ENCODE measurements at places on chromosomes 11 and 22.

GRCh38 chr11:20037396-20038153 lies 122.7 kb downstream of the DBX1 start:
- DNase-seq = no peak

GRCh38 chr11:127567237-127567932 lies 566.8 kb upstream of the KIRREL3 start:
- no peak for DNase-seq

DNA sequence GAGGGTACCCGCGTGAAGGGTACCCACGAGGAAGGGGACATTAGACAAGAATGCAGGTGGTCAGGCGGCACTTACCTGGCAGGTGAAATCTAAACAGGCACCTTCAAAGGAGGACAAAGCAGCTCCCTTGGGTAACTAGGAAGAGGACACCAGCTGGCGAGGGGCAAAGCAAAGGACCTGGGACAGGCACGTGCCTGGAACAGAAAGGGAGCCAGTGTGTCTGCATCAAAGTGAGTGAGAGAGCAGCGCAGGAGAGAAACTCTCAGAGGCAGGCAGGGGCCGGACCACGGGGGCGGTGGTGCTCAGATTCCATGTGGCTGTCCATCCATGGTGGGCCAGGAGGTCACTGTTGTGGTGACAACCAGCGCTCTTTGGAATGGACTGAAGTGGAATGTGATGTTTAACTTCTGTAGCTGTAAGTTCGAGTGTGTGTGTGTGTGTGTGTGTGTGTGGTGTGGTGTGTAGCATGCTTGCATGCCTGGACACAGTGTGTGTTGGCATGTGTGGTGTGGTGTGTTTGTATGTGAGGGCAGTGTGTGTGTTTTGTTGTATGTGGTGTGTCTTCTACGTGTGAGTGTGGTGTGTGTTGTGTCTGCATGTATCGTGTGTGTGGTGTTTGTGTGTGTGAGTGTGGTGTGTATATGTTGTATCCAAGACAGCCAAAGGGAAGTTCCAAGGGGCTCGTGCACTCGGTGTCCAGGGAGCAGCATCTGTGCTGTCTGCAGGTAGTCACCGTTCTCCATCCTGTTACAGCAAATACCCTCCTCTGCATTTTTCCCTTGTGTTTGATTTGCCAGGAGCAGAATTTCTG lies 86.4 kb downstream of the CDKN1C start:
- no peak for DNase-seq

- peak; percentile 65 for DNase-seq
Measured at GRCh38 chr11:1152316-1153104, 5.2 kb upstream of the MUC5AC start.

GRCh38 chr11:72912253-72912652 lies 98.0 kb downstream of the ATG16L2 start:
- no peak for DNase-seq

- no peak for DNase-seq
Measured at GRCh38 chr11:44555031-44555800, 10.2 kb upstream of the CD82 start.

DNA sequence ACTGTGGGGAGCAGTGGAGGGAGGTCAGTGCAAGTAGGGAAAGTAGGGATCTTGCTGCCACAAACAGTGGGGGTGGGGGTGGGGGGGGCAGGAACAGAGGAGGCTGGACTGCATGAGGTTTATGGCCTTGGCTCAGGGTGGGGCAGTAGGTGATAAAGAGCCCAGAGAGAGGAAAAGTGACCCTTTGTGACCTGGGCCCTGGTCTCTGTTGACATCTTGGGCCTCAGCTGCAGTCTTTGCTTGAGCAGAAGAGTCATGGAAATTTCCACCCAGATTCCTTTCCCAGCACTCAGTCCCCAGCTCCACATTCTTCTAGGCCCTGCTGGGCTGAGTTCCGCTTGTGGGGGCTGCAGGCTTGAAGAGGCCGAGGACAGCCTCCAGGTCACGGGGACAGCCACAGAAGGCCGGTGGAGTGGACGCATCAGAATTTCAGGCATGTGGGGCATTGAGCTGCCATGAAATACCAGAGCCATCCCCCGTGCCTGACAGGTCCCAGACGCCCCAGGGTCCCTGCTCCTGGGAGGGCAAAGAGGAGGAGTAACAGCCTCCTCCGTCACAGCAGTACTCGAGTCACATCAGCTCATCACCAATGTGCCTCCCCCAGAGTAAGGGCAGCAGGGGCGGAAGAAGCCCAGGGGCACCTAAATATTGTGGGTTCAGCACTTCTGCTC lies 9.7 kb upstream of the MALAT1 start:
- no peak for DNase-seq

DNA sequence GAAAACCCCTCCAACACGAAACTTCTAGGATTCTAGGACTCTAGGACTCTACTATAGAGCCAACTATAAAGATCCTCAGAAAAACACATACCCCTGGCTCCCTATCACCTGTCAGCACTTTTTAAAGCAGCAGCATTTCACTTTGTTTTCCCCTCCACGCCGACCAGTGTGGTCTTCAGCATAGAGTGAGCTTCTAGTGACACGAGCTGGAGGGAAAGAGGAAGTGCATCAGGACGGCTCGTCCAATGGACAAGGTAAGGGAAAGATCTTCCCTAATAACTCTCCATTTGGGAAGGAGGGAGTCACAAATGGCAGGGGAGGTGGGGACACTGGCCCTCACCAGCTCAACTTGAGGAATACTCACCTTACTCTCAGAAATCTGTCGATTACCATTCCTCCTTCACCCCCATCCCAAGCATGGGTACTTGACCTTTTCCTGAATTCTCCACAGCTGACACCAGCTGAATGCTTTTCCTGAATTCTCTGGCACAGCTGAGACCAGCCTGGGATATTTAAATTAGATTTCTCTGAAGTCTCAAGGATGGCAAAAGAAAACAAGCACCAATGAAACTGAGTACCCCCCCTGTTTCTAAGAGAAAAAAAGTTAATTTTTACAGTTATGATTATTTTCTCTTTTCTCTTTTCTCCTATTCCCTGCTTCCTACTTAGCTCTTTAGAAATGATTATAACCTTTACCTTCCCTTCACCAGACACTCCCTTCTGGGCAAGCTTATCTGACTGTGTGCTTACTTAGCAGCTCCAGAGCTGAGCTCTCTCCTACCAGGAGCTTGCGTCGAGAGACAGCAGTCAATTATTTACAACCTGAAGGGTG lies 33.3 kb upstream of the NNMT start:
- peak; percentile 73 for DNase-seq

GRCh38 chr11:133047036-133047770 lies 485.1 kb downstream of the OPCML start:
- no peak for DNase-seq

GRCh38 chr11:59222464-59223060 lies 9.8 kb upstream of the MPEG1 start:
- DNase-seq = no peak

DNA sequence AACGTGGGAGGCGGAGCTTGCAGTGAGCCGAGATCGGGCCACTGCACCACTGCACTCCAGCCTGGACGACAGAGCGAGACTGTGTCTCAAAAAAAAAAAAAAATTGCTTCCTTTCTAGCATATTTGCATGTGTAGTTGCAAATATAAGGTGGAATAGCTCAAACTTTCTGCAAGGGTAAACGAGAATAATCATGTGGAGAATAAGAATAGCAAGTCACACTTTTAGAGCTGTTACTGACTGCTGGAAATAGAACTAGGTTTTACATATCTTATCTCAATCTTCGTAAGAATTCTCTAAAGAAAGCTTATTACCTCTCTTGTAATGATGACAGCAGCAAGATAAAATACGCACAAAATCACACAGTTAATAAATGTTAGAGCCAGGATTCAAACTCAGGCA lies 1.6 kb downstream of the L3MBTL2 start:
- DNase-seq = no peak

DNA sequence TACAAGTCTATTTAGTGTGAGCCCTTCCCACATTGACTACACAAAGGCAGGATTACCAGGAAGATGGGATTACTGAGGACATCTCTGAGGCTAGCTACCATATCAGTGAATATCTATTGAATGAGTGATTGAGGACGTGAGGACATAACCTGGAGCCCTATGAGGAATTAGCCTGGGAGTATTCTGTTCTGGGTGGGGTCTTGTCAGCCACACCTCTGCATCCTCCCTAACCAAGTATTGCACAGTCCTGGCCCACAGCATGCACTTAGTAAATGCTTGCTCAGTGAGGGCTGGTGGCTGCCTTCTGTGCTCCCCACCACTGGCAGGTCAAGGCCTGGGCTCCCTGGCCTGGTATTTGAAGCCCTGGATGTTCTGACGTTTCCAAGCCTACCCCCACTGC lies 14.8 kb downstream of the DUSP18 start:
- DNase-seq = no peak

GRCh38 chr11:62665599-62666258 lies 617 bp downstream of the CSKMT start:
- DNase-seq = peak; percentile 84

- DNase-seq = no peak
Measured at GRCh38 chr11:12508151-12508751, 130.9 kb downstream of the PARVA start.

DNA sequence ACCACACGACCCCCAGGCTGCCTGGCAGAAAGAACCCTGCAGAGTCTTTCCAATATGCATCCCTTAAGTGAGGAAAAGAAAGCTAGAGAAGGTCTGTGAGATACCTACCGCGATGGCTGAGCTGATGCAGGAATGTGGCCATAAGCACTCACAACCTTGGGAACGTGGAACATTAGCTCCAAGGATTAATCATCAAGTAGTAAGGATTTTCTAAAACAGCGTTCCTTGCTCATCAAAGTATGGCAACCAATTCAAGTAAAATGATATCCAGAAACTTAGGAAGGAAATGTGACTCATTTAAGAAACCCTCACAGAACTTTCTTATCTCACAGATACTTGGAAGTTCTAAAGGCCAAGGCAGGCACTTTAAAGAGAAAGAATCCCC lies 12.8 kb downstream of the PACSIN2 start:
- DNase-seq = no peak

GRCh38 chr11:12392672-12393071 lies 15.3 kb downstream of the PARVA start:
- DNase-seq = no peak

DNA sequence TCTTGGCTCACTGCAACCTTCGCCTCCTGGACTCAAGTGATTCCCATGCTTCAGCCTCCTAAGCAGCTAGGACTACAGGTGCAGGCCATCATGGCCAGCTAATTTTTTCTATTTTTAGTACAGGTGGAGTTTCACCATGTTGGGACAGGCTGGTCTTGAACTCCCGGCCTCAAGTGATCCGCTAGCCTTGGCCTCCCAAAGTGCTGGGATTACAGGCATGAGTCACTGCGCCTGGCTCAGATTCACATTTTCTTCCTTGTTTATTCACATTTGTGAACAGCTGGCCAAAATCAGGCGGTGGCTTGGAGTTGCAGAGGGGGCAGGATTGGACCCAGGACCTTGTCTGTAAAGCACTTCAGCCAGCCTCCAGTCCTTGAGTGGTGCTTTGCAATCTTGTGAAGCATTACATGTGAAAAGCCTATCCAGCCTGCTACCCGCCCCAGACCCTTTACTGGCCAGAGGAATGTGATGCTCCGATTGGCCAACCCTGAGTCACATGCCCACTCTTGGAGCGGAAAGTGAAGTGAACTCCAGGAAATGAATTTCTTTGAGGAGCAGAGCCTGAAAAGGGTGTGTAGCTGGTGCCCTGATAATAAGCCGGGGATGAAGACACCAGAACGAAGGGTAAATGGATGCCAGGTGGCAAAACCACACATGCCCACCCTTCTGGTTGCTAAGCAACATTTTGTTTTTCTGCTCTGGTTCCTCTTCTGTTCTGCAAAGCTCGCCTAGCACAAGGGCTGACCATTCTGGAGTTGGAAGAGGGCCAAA lies 62.6 kb upstream of the PTPRJ start:
- no peak for DNase-seq

DNA sequence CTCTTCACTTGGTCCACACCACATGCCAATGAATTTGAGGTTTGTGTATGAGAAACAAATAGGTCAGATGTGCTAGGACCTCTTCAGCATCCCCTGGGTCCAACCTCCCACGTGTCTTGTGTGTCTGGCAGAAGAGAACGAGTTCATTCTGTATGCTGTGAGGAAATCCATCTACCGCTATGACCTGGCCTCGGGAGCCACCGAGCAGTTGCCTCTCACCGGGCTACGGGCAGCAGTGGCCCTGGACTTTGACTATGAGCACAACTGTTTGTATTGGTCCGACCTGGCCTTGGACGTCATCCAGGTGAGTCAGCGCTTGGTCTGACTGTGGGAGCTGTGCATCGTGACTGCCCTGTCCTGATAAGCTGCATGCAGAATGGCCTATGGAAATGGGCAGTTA lies 101.0 kb upstream of the SORL1-AS1 start:
- DNase-seq = no peak

Data from activated CD4-positive, alpha-beta T cell treated with anti-CD3 and anti-CD28 coated beads, Interleukin-2, amount 10 ng/mL, durations not matched to agents 24 days and 14 days (primary cell).